Stimulated activated CD8-positive, alpha-beta memory T cell treated with anti-CD3 and anti-CD28 coated beads, Interleukin-7, amount 100 ng/mL, for 4 hours (primary cell): ENCODE measurements at places on chromosomes 6 and 20.

GRCh38 chr6:126967296-126968005, 151.0 kb upstream of the RSPO3 start:
- no peak for DNase-seq

DNA sequence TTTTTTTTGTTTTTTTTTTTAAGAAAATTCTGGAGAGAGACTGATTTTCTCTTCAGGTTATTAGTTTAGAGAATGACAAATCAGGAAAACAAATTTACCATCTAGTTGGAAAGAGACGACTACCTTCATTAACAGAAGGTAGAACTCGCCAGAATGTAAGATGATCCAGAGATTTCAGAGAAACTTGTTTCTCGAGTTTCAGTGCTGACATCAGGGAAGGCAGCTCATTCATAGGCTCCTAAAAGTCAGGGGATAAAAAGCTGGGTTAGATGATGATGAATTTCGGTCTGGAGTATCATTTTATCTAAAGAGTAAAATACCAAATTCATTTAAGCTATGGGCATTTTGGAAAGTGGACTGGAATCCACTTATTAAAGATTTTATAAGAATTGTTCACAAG, 27.9 kb downstream of the ZNF334 start:
- no peak for DNase-seq

DNA sequence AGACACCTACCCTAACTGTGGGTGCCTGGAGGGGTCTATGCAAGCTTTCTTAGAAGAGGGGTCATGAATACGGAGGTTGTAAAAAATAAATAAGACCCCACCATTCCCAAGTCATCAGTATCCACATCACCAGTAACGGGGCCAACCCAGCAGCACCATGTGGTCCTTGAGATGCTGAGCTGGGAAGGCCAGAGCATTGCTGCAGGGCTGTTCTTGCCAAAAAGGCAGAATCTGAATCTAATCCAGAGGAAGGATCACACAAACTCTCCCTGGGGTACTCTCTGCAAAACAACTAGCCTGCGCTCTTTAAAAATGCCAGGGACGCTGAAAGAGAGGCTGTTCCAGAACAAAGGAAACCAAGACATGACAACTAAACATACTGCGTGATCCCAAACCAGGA, 43.2 kb downstream of the SSR1 start:
- no peak for DNase-seq

GRCh38 chr6:35662999-35663398, 25.7 kb downstream of the FKBP5 start:
- DNase-seq: no peak

DNA sequence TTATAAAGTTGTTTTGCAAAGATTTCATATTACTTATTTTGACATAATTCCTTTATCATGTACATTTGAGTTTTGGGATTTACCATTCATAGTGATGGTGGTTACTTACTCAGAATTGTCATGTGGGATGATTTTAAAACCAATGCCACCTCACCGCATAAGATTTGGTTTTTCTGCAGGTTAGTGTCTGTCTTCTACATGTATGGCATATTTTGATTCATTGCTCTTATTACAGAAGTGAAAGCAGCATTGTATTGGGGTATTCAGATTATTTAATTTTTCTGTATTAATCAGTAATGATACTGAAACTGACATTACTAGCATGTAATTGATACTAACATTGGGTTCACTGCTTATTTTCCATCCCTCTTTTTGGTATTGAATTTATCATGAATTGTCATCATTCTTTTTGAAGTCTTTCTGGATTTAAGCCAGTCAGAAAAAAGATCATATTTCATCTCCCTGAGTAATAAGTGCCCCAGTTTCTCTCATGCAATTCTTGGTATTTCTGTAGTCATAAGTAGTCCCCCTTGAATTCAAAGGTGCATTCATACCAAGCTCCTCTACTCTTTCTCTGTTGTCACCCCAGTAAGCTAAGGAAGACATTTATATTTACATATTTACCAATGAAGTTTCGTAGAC, 176.6 kb downstream of the BCKDHB start:
- DNase-seq: no peak

DNA sequence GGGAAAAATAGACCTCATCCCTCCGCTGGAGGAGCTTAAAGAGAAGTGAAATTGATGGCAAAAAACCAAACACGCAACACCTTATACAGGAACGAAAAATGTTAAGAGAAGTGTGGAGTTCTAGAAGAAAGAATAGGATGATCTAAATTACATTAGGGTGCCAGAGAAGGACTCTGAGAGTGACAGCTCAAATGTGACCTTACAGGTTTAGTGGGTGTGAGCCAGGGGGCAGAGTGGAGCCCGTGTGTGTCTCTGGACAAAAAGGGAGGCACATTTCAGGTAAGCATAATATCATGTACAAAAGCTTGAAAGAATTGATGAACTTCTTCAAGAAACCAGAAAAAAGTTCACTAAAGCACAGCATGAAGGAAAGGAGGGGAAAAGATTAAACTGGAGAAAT, 20.8 kb downstream of the HLA-DRA start:
- DNase-seq: no peak

DNA sequence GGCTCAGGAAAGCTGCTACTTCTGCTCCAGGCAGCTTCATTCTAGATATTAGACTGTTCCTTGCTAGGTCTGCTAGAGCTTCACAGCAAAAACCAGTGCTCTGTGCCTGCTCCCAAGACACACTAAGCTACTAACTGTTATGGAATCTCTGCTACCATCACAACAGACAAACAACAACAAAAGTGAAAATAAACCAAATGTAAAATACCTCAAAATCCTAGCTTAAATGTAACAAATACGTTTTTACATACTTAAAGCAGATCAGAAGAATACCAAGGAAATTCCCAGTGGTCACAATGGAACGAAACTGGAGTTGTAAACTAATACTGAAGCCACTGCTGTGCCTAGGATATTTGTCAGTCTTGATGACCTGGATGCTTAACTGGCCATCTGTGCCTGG, 84.6 kb upstream of the EZR start:
- DNase-seq: no peak

DNA sequence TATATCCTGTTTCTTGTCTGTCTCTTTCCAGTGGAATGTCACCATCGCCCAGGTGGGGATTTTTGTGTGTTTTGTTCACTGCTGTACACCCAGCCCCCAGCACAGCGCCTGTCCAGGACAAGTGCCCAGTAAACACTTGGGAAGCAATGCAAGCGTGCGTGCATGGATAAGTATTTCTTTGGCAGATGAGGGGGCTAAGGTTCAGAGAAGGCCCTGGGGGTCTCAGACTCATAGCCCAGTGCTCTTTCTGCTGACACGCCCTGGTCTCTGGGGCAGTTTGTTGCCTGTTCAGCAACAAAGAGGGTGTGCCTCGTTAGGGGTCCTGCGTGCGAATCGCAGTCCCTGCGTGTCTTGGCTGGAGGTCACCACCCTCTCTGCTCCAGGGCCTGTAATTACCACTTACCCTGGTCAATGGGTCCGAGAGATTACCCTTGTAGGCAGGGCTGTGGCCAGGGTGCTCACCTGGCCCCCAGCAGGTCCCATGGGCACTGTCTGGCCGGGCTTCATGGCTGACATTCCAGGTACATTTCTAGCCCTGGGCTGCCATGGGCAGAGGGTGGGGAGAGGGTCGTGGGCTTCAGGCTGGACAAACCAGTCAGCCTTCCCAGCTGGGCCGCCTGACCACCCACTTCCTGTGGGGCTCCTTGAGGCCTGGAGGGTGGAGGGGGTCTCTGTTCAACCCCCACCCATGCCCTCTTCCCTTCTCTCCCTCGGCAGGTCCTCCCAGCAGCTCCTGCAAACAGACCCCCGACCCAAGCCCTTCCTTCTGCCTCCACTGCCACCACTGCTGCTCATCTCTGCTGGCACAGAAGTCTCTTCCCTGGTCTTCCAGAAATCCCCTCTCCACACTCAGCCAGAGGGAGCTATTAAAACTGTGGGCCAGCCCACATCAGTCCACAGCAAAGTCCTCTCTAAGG, 87.1 kb downstream of the CEBPB start:
- DNase-seq: no peak

DNA sequence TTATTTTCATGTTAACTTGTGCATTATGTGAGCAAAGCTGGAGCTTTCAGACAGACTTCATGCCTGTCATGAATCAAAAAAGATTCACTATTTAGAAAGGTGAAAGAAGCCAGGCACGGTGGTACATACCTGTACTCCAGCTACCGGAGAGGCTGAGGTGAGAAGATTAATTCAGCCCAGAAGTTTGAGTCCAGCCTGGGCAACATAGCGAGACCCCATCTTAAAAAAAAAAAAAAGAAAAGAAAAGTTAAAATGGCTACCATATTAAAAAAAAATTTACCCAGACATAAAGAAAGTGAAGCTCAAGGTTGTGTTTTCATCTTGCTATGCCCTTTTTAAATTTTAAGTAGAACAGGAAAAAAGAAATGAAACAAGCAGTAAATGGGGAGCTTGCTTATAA, 889 bp downstream of the CASS4 start:
- no peak for DNase-seq

DNA sequence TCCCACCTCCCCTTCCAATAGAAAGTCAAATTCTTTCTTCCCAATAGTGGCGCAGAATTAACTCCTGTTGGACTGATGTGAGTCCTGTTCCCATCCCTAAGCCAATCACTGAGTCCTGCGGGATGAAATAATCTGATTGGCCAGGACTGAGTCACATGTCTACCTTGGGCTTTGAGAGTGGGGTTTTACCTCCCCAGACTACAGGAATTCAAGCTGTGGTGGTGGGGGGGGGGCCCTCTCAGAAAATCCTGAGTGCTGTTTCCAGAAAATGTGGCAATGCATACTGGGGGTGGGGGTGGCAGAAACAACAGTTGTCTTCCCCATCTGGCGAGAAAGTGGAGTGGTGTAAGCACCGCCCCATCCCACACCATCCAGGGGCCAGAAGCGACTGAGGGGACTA, 65.7 kb downstream of the CTCFL start:
- DNase-seq: no peak

- no peak for DNase-seq
Measured at GRCh38 chr6:2272696-2273095, 27.3 kb upstream of the GMDS start.

- DNase-seq: no peak
Measured at GRCh38 chr20:48749437-48749836, 78.4 kb downstream of the PREX1 start.

DNA sequence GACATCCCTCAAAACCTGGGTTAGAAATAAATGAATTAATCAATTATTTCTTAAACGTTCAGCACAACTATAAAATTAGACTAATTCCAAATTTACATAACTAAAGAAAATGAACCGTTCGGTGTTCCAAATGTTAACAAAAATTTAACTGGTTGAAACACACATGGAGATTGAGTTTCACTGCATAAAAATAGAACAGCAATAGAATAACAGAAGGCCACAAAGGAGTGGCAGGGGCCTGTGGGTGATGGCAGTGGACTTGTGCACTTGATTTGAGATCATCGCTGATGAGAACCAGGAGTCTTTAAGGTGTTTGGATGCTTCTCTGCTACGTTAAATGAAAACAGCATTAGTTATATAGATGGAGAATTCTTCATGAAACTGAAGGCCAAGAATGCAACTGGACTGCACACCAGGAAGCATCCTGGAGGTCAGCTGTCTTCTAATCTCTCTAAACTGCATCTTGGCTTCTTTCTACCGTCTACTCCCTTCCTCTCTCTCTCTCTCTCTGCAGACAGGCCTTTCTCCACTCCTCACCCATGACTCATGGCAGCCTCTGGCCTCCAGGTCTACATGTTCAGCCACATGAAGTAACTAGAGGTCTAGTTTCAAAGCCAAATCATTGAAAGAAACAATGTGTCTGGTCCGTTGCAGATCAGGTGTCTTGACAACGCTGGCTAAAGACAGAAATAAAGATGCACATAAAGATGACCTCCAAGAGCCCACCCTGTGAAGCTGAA, 111.3 kb downstream of the SIM1 start:
- DNase-seq: no peak

DNA sequence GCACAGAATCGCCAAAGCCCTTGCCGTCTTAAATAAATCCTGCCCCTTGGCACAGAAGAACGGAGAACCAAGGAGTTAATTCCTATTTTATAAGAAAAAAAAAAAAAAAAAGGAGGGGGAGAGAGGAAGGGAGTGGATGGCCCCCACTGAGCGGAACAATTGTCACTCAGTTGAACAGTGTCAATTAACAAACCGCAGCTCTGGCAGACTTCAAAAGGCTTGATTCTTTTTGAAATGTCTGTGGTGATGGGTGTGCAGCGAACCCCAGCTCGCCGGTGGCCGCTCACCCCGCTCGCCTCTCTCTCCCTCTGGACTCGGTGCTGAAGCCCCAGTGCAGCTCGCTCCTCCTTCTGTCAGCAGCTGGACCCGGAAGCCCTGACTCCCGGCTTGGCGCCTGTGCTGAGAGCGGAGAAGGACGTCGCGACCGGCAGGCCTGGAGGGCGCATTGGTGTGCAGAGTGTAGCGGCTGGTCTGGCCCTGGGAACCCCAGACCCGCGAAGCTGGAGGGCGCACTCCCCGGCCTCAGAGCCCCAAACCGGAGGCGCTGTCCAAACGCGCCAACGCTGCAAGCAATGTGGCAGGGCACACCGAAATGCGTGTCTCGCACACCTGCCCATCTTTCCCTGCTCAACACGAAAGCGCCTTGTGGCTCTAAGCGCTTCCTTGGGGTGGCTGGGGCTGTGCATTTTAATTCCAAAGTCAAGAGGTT, 3.4 kb downstream of the LINC00237 start:
- no peak for DNase-seq

- no peak for DNase-seq
Measured at GRCh38 chr20:45835329-45835765, 1.7 kb downstream of the SNX21 start.

GRCh38 chr6:142187209-142187608, 40.1 kb downstream of the VTA1 start:
- DNase-seq: no peak

- DNase-seq: no peak
Measured at GRCh38 chr20:44942264-44942973, 17.8 kb downstream of the TOMM34 start.

DNA sequence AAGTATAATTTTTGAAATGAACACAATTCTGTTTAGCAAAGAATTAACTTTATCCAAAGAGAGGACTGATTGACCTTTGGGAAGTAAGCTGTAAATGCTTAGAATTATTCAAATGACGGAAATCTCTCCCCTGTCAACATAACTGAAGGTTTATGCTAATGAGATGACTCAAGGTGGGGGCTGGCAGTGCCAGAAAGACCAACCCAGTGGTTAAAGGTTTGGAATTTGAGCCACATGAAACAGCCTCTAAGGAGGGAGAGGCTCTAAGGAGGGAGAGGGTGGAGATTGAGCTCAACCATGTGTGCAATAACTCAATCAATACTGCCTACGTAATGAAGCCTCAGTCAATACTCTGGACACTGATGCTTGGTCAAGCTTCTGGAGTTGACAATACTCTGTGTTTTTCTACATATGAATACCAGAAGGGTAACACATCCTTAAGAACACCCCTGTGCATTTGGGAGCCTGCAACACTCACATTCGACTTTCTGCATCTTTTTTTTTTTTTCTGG, 123.4 kb upstream of the TENT5A start:
- no peak for DNase-seq

- DNase-seq: no peak
Measured at GRCh38 chr6:36594816-36595643, 868 bp downstream of the SRSF3 start.

GRCh38 chr6:90993770-90994169, 406.9 kb upstream of the MAP3K7 start:
- no peak for DNase-seq
